Activated T-helper 1 cell treated with anti-CD3 and anti-CD28 coated beads, Interleukin-2, amount 50 U/mL, for 16 hours (primary cell): ENCODE measurements at places on chromosomes 5 and 9.
A peak's percentile ranks its signal among the peaks of the same experiment; 100 is the strongest.

DNA sequence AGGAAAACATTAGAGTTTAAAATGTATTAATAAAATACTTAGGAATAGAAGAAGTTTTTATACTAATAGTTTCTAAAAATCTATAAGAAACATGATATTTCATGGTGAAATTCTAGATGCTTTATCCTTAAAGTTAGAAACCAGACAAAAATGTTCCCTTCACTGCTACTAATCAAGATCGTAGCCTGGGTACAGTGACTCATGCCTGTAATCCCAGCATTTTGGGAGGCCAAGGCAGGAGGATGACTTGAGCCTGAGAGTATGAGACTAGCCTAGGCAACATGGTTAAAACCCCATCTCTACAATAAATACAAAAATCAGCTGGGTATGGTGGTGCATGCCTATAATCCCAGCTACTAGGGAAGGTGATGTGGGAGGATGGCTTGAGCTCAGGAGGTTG, 30.4 kb upstream of the KLF9 start:
- no peak for DNase-seq

GRCh38 chr5:73131711-73132425, 11.5 kb downstream of the TMEM171 start:
- DNase-seq: no peak

DNA sequence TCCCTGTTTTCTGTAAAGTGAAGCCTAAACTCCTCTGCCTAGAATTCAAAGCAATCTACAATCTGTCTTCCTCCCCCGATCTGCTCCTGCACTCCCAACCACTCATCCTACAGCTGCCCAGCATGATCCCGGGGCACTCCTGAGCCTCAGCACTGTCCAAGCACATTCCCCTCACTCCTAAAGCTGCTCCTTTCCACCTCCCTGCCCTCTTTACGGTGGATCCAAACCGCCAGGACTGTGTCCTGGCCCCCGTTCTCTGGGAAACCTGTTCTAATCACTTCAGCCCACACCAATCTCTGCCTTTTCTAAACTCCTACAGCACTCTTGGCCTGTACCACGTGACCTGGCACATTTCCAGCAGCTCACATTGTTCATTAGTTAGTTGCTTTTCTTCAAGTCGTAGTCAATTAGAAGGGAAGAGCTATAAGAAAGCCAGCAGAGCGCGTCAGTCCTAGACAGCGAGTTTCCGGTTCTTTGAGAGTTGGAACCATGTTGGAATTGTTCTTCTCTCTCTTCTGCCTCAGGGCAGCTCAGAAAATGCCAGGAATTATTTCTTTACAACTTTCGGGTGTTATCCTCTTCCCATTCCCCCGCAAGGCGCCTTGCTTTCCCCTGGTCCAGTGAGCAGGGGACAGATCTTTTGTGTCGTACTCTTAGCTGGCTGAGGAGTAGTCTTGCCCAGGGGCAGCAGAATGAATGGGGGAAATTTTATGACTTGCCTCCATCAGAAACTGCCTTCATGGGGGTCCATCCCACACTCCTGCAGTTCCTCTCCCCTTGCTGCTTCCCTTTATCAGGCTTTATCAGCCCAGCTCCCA, 60.7 kb downstream of the NRG2 start:
- DNase-seq: no peak

- no peak for DNase-seq
These were observed 1264.5 kb upstream of the ACO1 start for GRCh38 chr9:31119890-31120454.

DNA sequence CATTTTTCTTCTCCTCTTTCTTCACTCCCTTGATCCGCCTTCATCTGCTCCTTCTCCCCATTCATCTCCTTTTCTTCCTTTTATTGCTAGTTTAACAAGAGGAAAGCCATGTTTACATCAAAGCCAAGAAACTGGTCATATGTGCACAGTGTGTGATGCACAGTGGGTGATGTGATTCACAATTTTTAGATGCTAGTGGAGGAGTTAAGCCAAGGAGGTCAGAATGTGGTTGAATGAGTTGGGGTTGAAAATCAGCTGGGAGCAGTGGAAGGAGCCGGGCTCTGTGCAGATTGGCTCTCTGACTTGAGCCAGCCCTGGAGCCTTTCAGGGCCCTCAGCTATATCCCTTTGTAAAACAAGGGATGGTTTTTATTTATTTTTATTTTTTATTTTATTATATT, 7.3 kb downstream of the ACER2 start:
- no peak for DNase-seq

DNA sequence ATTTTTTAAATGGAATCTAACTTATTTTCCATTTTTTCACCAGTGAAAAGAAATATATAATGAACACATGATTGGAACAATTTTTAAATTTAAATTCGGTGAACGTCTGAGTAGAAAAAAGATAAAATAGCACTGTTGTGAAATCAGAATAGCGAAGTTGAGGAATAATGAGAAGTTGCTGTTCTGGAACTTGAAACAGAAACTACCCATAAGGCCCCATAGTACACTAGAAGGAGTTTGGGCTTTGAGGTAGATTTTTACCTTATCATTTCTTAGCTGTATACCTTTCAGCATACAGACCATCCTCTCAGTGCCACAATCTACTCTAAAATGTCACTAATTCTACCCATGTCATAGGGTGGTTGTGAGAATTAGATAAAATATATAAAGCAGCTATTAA, 35.1 kb downstream of the TDRD7 start:
- no peak for DNase-seq

DNA sequence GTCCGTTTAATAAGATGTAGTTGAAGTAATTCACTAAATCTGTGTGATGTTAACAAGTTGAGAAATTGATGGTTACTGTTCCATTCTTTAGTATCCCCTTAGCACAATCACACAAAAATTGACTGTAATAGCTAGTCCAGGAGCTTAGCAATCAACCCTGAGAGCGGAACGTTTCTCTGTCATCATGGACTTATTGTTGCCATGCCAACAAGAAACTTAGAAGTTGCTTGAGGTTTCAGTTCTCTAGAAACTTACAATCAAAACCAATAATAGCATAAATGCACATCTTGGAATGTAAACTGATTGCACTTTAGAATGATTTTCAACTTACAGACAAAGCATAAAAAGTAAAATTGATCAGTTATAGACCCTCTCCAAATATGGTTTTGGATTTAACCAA, 125.4 kb upstream of the ANKH start:
- DNase-seq: no peak

- DNase-seq: no peak
These were observed 64.9 kb downstream of the ZNF618 start for GRCh38 chr9:113941056-113941455.

DNA sequence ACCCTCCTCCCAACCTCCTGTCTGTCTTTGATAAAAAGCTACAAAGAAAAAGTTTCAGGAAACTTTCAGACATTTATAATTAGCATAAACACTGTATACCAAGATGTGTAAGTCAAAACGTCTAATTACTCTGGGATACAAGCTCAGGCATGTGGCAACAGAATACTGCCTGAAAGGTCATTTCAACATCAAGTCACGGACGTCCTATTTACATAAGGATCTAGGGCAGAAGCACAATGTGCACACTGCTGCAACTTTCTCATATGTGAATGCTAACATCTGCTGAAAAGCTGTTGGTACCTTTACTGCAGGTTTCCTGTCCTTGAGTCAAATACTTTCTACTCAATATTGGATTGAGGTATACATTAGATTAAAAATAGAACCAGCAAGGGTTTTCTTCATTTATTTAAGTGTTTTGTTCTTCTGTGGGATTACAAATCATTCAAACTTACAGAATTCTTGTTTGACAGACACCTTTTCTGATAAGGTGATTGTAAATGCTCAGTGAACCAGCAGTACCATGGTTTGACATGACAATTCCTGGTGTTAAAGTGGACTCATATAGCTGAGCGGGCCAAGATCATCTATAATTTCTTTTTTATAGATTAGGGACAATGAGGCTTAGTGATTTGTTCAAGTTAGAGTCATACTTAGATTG, 36.8 kb downstream of the ELL2 start:
- DNase-seq: no peak

GRCh38 chr9:90611568-90611967, 31.1 kb downstream of the DIRAS2 start:
- DNase-seq: no peak

DNA sequence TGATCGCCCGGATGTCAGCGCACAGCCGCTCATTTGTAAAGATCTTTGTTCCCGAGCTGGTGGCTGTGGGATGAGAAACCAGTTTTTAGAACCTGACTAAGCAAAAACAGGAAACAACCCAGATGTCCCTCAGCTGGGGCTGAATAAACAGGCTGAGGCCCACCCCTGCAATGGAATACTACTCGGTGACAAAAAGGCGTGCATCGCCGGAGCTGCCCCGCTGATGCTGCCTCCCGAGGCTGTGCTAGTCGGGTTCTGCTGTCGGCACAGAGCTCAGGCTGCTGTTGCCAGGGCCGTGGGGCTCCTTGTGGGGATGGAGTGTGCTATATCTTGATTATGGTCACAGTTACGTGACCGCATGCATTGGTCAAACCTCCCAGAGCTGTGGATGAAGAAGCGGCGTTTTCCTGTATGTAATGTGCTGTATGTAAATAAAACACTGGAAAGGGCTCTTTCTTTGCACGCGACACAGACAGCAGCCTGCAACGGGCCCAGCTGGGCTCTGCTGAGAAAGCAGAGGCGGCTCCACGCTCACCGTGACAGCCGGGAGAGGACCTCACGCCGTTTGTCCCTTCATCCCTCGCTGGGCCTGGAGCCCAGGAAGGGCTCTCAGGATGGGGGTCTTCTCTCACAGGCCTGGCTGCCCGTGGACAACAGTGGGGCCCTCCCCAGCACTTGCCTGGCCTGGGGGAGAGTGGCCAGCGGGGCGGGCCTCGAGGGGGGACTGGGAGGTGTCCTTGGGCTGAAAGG, 51.5 kb upstream of the RNU6ATAC start:
- no peak for DNase-seq

GRCh38 chr9:26567976-26568375, 324.6 kb downstream of the CAAP1 start:
- DNase-seq: no peak

DNA sequence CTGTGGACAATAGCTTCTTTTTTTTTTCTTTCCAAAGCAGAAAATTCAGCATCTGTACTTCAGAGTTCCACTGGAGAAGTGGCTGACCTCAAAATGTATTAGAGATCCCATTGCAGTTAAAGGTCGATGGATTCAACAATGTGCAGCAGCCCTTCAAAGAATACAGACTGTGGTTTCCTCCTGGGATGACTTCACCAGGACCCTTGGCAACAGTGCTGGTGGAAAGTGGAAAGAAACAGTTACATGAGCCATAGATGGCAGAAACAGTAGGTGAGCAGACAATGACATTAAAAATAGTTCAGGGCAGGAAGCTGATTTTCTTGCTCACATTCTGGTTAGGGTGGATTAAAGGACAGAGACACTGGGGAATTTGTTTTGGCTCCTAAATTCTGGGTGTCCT, 62.4 kb downstream of the SLC28A3 start:
- DNase-seq: no peak

DNA sequence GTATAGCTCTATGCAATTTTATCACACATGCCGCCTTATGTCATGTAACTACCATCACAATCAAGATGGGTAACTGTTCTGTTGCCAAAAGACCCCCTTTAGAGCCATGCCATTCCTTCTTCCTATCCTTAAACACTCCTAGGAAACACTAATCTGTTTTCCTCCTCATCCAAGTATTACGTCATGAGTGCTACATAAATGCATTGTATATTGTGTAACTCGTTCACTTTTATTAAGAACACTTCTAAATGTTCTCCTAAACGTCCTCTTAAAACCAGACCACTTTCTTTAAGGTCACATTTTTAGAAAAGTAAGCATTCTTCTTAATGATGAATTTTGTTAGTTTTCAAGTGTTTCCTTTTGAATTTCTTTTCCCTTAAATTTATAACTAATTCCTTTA, 49.8 kb upstream of the MTMR12 start:
- DNase-seq: no peak

DNA sequence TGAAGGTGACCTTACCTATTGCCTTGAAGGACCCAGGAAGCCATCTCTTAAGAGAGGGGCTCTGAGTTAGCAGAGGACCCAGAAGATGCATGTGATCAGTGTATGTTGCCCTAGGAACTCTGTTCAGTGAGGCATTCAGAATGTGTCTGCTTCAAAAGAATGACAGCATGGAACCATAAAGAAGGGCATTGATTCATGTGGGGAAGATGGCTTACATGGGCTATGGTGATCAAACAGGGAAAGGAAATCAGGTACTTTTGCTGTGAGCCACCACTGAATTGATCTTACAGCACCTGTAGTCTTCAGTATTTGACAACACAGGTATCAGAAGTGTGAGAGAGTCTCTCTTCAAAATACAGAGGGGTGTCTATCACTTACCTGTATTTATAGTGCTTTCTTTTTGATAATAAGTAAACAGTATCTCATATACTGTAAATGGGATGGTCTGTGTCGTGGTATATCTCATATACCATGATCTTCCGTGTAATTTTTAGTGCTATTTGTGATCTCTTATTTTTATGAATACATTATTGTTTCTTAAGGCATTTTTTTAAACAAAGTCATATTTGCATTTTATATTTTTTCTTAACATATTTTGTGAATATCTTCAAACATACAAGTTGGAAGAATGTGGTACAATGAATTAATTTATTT, 57.0 kb downstream of the FOCAD start:
- DNase-seq: no peak

DNA sequence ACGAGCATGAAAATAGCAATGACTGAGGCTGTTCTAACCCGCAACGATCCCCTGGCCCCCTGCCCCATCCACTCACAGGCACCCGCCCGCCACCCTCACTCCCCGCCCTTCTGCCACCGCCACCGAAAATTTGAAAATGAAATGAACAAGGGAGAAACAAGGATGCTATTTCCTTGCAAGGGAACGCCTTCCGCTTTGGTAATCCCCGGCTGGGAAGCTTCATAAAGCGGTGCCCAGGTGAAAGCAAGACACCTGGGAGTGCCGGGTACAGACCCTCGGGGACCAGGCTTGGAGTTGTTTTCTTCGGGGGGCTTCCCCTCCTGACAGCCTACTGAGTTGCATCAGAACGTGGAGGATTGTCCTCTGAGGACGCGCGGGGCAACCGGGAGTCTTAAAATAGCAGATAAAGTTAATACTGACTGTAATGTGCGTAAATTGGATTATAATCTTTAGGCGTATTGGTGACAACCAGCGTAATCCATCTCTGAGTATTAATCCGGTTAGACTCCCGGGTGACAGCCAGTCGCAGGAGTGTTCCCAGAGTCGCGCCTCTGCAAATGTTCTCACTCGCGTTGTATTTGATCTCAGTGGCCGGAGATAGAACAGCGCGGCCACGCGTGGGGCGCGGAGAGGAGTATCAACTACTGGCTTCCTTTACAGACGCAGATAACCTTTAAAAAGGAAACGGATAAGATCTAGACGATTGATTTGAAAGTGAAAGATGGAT, 885 bp upstream of the MLLT3 start:
- peak; percentile 45 for DNase-seq

DNA sequence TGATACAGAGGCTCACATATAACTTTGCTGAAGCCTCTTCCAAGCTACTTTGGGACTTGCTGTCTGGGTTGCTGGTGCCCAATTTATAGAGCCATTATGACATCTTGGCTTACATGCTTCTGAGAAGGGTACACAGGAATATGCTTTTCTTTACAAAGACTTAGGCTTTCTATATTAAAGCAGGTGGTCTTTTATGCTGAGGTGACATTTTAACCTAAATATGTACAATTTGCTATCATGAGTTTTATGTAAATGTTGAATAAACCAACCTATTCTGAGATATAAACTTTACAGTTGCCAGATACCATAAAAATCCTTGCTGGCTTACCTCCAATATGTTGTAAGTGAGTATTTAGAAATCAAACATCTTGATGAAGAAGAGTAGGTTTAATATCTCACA, 509.2 kb upstream of the CHD1 start:
- DNase-seq: no peak

- DNase-seq: no peak
These were observed 67.6 kb upstream of the RANBP3L start for GRCh38 chr5:36369219-36369690.
